ENCODE measurements at places on chromosomes 3 and 15. TPM values are rescaled to one million over a fixed set of nuclear protein-coding genes. Genes with fewer than 3 reads are reported as not detected.
A peak's percentile ranks its signal among the peaks of the same experiment; 100 is the strongest.

DNA sequence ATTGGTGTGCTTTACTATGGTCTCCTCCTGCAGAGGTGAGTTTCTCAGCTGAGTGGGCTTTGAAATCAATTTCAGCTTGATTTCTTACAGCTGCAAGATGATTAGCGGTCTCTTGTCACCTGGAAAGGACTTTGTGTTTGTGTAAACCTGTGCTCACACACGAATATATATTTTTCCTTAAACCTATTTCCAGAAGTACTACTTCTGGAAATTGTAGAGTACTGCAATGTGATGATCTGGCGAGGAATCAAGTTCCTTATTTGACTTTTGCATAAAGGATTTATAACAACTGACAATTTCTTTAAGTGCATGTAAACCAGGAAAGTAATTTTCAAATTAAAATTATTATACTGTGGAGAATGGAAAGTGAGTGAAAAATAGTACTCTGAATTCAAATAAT is 2.1 kb downstream of the MCTP2 start:
- no peaks in the 10 kb centered on the region for H3K27me3 ChIP-seq
- H3K36me3 ChIP-seq = no peaks in the 10 kb centered on the region
- no peak for DNase-seq
- H3K4me1 ChIP-seq = peaks cover 47% of the 10 kb centered on the region

GRCh38 chr15:101411085-101411484 is 78.4 kb downstream of the PCSK6 start:
- H3K27me3 ChIP-seq = peaks cover 47% of the 10 kb centered on the region
- H3K36me3 ChIP-seq = no peaks in the 10 kb centered on the region
- no peak overlapping the region for H3K4me3 ChIP-seq
- no peak for DNase-seq
- H3K27ac ChIP-seq = no peak overlapping the region

DNA sequence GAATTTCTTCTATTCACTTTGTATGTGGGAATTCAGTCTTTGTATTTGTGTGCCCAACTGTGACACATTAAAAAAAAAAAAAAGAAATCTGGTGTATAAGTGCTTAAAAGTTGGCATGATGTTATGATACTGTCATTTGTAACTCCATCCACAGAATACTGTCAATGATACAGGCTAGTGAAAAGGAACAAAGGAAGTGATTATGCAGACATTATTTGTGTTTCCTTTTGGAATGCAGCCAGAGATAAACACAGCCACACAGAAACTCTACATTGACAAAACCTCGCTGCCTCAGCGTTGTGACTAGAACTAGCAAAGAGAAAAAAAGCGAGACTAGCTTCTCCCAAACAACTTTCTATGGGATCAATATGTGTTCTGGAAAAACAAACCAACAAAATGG is 519.2 kb upstream of the AGTR1 start:
- no peaks in the 10 kb centered on the region for H3K36me3 ChIP-seq
- H3K4me3 ChIP-seq = no peak overlapping the region
- H3K27ac ChIP-seq = no peak overlapping the region

GRCh38 chr3:131427226-131427625 is 45.7 kb downstream of the NUDT16 start:
- H3K36me3 ChIP-seq = no peaks in the 10 kb centered on the region
- no peak overlapping the region for H3K27ac ChIP-seq
- H3K27me3 ChIP-seq = no peaks in the 10 kb centered on the region

DNA sequence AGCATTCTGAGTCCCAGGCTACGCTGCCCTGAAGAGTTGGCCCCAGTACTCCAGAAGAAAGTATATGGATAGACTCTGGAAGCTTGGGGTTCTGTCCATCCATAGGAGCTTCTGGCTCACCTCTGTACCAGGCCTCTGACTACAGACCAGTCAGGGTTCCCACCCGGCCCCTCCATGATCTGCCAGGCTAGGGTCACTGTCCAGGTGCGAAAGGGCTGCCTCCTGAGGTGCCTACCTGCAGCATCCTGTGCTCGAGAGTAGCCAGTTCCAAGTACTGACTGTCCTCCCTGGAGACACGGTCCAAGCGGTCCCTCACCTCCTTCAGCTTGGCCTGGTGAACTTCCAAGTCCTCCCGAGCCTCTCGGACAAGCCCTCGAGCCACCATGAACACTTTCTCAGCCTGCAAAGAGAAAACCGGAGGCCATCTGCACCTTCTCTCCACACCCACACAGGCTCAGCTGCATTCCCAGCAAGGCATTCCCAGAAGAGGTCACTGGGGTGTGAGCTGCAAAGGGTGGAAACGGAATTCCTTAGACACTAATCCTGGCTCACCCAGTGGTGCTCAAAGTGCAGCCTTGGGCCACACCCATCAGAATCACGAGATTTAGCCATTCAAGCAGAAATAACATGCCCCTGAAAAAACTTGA is 3.7 kb upstream of the PLXNB1 start:
- H3K27ac ChIP-seq = no peak overlapping the region
- H3K27me3 ChIP-seq = no peaks in the 10 kb centered on the region
- peaks cover 13% of the 10 kb centered on the region for H3K36me3 ChIP-seq
- no peak overlapping the region for H3K4me3 ChIP-seq
- peak; percentile 26 for DNase-seq
- peaks cover 7% of the 10 kb centered on the region for H3K4me1 ChIP-seq

GRCh38 chr3:72844436-72844993 is 3.7 kb downstream of the SHQ1 start:
- H3K27ac ChIP-seq = no peak overlapping the region
- peaks cover 17% of the 10 kb centered on the region for H3K36me3 ChIP-seq
- H3K4me1 ChIP-seq = peaks cover 28% of the 10 kb centered on the region

DNA sequence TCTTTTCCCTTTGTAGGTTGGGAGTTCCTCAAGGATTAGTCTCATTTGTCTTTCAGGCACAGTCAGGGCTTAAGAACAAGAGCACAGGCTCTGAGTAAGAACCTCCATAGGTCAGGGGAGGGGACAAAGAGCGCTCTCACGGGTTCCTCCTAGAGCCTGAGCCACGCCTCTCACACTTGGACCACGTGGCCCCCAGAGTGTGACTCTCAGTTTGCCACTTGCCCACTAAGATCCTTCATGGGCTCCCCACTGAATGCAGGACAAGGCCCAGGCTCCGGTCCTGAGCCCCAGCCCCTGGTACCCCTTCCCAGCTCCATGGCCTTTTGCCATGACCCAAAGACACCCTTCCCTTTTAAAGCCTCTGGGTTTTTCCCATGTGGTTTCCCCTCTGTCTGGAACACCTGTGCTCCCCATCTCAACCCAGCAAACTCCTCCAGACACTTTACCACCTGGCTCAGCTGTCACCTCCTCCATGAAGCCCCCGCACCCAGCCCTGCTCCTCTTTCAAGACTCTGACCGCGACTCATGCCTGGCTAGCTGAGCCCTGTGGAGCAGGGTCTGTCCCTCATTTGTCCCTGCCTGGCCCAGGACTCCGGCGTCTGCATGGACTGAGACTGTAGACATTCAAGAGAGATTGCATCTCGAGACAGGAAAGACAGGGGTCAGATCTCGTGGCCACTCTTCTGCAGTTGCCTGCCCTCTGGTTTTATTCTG is 32.7 kb downstream of the IQSEC1 start:
- no peaks in the 10 kb centered on the region for H3K36me3 ChIP-seq
- DNase-seq = no peak
- 0 out of 2 replicates have a peak, but pooled peaks cover 3% of the 10 kb centered on the region for H3K4me1 ChIP-seq
- H3K4me3 ChIP-seq = no peak overlapping the region

- H3K4me1 ChIP-seq = peaks cover 5% of the 10 kb centered on the region
- no peaks in the 10 kb centered on the region for H3K27me3 ChIP-seq
- H3K36me3 ChIP-seq = peaks cover 3% of the 10 kb centered on the region
Measured at GRCh38 chr15:64205202-64205601, 42.4 kb upstream of the PPIB start.

The AGBL1 gene
- not detected for total RNA-seq

The SLC12A1 gene
- total RNA-seq = not detected

Data from PC-3 (cell line).